ENCODE measurements at places on chromosomes 12 and 14.
A peak's percentile ranks its signal among the peaks of the same experiment; 100 is the strongest.

- DNase-seq = peak; percentile 29
These were observed 139.5 kb upstream of the AEBP2 start for GRCh38 chr12:19299765-19300164.

- DNase-seq = peak; percentile 5
These were observed 112.7 kb downstream of the PLXNC1 start for GRCh38 chr12:94261119-94261518.

DNA sequence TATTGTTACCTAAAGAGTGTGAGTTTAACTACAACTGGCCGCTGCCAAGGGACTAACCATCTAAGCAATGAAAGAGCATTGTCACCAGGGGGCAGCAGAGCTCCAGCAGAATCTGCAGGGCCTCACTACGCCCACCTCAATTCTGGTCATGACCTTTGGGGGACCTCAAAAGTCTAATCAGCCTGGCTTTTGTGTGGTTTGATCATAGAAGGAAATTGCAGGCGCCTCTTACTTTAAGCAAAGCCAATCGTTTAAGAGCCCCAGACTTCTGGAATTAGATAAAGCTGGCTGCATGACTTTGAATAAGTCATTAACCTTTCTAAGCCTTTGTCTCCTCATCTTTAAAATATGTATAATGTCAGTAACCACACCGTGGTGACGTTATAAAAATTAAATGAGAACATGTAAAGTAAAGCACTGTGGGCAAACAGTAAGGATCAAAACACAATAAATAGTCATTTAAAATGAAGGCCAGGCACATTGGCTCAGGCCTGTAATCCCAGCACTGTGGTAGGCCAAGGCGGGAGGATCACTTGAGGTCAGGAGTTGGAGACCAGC, 58.6 kb downstream of the TBX3 start:
- peak; percentile 76 for DNase-seq

DNA sequence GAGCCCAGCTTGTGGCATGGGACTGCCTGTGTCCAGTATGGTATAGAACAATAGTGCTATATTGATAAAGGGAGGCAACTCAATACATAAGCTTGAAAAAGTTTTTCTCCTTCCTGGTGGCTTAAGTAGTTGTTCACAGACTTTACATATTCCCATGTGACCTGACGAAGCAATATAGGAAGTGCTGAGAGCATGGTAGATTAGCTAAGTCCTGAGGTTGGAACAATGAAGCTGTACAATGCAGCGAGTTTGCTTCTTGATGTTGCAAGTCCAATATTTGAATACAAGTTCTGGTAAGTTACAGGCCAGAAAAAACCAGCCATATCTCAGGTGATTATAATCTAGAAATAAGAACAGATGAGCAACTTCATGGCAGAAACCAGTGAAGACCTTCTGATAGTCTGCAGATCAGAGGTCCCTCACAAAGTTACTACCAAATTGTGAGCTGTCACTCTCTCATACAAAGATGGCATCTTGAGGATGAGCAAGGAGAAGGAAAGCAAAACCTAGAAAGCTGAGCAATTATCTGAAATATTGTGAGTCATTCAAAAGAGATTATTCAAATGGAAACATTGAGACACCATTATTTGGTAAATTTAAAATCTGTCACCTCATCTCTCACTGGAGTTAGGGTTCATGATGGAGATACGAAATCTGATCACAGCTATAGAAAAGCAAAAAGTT, 72.9 kb upstream of the BTG1 start:
- DNase-seq = no peak

GRCh38 chr12:28933864-28934527, 215.1 kb upstream of the FAR2 start:
- no peak for DNase-seq

DNA sequence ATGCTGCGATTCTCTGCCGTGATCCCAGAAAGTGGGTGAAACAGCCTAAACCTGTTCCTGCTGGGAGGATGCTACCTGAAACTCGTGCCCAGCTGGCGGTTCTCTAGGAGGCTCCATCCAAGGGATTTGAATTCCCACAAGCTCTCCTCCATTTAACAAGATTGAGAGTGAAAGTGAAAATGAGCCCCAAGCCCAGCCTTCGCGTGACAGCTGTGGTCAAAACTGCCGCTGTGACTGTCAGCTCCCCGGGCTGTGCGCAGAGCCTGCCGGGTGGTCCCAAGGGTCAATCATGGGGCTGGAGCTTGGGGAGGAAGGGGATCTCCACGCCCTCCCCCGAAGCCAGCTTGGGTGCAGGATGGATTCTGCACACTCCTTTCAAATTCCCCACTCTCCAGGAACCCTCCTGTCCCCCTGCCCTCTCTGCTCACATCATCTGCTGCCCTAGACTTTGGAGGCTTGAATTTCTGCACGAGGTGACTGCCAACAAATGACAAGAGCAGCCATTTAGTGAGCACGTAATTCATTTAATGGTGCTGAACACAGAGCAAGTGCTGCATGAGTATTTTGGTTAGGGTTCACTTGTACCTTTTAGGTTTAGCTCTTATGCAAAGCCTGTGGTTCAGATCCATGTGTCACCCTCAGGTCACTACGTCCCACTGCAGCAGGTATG, 5.3 kb downstream of the ASB2 start:
- DNase-seq = no peak

DNA sequence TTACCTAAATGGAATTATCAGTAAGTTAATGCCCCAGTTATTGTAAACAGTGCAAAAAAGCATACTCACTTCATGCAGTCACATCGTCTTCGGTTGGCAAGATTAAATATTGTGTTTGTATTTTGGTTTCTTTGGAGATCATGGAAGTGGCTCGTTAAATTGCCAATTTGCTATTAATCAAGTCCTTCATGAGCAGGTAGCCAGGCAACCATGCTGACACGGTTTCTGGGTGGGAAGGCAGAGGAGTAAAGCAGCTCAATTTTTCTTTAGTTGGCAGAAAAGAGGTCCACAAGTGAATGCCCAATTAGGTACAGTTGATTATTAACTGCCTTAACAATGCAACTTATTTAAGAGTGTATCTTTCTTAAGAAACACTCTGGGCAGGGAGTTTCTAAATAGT, 43.9 kb downstream of the PPP4R3A start:
- DNase-seq = no peak

GRCh38 chr12:16245209-16245608, 32.3 kb downstream of the SLC15A5 start:
- DNase-seq = no peak

- peak; percentile 69 for DNase-seq
These were observed 96.3 kb downstream of the GALC start for GRCh38 chr14:87896393-87897380.

GRCh38 chr12:76180401-76181277, 96.2 kb upstream of the NAP1L1 start:
- no peak for DNase-seq

DNA sequence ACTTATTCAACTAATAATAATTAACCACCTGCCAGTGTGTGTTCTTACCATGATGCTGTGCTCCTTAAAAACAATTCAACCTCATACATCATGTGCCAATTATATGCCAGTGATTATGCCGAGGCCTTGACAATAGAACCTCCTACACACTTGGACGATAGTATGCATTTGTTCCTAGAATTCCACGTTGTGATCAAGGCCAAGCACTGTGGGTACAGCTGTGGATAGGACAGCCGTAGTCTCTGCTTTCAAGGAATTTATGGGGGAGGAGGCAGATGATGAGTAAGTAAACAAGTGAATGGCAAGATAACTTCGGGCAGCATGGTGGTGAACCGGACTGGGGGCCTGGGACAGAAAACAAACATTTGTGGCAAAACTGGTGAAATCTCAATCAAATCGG, 18.0 kb upstream of the MYO1H start:
- no peak for DNase-seq

DNA sequence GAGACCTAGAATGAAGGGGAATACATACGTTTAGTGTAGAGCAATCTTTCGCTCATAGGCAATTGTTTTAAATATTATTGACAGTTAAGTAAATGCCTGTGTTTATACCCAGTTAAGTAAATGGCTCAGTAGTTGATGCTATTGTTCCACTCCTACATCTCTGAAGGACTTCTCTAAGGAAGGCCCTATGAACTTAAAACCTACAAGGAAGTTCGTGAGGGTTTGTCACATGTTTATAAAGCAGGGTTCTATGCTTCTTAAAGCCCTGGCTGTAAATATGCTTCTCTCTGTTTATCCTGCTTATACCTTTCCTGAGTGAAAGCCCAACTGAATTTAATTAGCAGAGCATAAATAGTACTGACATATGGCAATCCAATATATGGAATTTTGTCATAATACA, 282.1 kb upstream of the NPAS3 start:
- no peak for DNase-seq

DNA sequence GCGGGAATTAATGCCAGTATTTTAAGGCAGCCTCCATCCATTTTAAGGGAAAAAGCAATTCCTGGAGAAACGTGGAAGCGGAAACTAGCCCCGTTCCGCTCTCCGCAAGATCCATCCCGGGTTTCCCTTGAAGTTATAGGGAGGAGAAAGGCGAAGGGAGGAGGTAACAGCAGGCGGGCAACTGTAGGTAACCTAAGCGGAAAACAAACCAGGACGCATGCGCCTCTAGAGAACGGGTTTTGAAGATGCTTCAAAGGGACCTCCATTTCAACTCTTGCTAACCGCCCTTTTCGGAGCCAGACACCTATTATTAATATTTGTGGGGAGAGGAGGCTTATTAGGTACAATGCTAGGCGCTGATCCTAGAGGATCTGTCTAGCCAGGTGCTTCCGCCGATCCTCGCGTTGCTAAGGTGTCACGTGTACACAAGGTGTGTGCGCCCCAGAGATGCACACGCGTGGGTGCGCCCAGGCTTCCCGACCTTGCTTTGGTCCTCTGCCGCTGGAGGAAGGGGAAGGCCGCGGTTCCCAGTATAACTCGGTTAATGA, 6.2 kb downstream of the TBX5 start:
- DNase-seq = no peak

DNA sequence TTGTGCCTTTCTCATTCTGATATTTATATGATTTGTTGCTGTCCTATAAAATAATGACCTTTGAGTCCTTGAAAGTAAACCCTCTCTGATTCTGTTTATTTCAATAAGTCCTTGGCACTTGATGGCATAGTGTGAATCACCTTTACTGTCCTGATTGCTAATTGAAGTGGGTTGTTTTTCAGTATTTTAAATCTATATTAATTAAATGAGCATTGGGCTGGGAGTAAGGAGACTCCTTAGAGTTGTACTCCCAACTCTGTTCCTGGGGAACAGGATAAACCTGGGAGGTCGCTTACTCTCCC, 235.7 kb downstream of the EGLN3 start:
- no peak for DNase-seq

DNA sequence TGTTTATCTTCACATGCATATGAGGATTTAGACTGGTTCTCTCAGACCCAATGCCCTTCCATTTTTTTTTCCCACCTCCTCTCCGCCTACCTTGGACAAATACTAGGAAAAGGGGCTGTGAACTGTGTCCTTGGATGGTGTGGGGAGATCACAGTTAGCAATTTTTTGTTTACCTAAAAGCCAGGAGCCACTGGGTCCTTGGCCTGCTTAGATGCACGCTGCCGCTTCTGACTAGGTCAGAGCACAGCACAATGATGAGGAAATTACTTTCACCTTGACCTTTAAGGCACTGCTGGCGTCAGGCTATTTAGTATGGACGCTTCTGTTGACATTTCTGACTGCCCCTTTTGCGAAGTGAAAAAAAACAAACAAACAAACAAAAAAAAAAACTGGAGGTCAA, 1.9 kb downstream of the CCDC38 start:
- no peak for DNase-seq

DNA sequence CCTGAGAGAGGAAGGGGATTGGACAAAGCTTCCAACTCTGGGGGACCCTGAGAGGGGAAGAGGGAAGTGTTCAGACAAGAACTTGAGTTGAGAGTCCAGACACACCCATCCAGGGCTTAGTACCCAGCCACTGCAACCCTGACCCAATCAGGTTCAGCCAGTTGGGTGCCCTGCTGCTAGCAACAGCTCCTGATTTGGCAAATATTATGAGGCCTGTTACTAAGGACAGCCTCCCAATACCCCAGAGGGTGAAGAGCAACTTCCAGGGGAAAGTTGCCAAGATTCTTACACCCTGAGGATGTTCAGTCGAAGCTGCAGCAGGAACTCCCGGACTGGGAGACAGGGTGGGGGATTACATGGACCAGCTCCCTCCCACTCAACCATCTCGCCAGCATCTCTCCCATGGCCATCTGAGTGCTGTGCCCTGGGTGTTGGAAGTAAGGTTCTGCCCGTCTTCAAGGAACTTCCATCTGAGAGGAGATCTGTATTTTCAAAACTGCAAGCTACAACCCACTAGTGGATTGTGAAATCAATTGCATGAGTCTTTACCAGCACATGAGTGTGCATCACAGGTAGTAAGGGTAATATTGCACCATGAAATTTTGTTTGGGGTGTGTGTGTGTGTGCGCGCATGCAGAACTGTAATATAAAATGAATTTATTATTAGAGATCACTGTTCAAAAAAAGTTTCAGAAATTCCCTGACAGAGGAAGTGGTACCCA, 11.5 kb upstream of the KRT78 start:
- peak; percentile 32 for DNase-seq

Data from fibroblast of skin of right quadriceps (primary cell).